Activated naive CD8-positive, alpha-beta T cell treated with anti-CD3 and anti-CD28 coated beads, Interleukin-2, amount 50 U/mL, for 24 hours (primary cell): ENCODE measurements at places on chromosomes 7 and 10.

DNA sequence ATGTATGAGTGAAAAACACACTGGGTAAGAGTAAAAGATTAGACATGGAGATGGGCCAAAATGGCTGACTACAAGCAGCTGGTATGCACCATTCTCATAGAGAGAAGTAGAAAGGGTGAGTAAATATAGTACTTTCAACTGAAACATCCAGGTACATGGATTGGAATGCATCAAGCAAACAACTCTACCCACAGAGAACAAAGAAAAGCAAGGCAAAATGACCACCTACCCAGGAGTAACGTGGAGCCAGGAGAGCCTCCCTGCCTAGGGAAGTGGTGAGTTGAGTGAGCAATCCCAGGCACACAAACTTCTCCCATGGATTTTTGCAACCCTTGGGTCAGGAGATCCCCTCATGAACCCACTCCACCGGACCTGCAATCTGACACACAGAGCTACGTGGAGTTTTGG is 212.8 kb downstream of the PTN start:
- DNase-seq: no peak

- no peak for DNase-seq
Measured at GRCh38 chr7:118747473-118747872, 523.0 kb downstream of the ANKRD7 start.

- DNase-seq: no peak
Measured at GRCh38 chr10:63760708-63761047, 239.5 kb downstream of the REEP3 start.

DNA sequence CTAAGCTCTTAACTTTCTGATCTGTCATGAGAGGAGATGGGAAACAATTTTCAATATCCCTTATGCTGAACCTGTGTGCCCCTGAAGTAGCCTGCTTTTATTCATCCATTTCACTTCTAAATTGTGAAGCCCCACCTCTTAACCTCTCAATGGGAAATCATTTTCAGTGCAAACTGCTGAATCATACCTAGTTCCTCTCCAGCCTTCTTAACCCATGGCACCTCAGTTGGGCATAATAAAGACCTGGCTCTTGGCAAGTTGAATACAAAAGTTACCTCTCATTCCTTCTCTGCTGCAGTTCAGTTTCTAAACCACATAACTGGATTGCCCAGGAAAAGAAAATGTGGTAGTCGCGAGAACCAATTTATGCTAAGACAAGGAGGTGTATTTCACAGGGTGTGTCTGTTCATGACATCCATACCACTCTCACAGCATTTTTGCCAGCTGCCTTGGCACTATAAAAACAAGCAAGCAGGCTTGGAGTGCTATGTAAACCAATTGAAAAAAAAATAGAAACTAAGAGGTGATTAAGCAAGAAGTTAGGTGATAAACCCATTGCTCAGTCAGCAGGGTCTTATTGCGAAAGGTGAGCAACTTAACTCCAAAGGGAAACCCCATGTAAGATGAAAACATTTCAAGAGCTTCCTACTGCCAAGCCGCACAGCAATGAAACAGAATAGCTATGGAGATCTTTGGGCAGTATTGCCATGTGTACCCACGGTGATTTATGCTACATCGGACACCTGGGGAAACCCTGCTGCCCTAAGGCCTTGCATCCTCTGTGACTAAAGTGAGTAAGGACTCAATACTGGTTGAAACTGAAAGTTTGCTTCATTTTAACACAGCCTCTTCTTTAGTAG is 57.0 kb upstream of the DKK1 start:
- no peak for DNase-seq

- DNase-seq: no peak
Measured at GRCh38 chr7:107691716-107692115, 31.1 kb downstream of the SLC26A4 start.

GRCh38 chr7:39733881-39734632 is 110.7 kb downstream of the RALA start:
- peak; percentile 28 for DNase-seq

- DNase-seq: no peak
Measured at GRCh38 chr10:111273635-111274034, 196.8 kb downstream of the ADRA2A start.

DNA sequence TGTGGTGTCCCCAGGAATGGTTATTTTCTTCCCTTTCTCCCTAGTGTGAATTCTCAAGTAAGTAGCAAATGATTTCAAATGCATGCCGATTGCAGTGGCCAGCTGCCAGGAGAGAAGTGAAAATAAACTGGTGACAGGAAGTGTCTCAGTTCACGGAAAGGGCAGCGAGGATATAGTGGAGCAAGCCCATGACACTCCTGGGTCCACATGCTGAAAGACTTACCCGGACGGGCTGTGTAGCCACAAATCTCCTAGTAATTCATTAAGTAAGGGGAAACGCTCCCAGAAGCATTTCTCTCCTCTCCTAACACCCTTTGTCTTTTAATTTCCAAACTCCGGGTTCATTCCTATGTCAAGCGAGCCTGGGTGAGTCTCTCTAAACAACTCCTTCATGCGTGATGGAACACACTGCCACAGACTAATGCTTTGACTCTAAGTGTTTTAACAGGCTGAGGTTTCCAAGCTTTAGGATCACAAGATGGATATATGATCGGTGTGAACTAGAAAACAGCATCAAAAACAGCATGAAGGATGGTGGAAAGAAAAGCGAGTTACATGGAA is 125.6 kb downstream of the CYP26A1 start:
- no peak for DNase-seq

- DNase-seq: no peak
Measured at GRCh38 chr7:111056371-111056770, 34.6 kb upstream of the LRRN3 start.

DNA sequence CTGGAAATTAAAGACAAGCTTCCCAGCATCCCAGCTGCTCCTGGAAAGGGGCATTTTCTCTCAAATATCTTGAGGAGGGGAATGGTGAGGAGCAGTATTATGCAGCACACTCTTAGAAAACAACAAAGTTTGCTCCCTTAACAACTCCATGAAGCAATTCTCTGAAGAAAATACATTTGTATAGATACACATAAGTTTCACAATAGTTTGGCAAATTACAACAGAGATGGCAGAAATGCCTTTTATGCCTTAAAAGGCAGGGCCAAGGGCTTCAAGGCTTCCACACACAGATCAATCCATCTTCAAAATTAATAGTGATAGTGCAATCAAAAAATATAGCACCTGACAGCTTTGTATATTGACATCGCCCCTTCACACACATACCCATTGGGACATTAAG is 12.2 kb downstream of the DGKI start:
- DNase-seq: no peak

DNA sequence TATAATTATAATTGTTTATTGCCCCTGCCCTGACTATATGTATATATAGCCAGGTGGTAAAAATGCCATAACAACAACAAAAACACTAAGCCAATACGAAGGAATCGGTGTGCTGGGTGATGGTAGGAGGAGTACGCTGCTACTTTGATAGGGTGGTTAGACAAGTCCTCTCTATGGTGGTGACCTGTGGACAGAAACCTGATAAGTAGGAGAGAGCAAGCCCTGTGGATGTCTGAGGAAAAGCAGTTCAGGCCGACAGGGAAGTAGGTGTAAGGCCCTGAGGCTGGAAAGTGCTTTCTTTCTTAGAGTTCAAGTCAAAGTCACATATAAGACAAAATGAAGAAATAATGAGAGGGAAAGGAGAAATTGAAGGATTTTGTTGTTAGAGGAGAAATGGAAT is 823.8 kb upstream of the CELF2 start:
- no peak for DNase-seq

- no peak for DNase-seq
Measured at GRCh38 chr7:21358648-21359047, 69.2 kb upstream of the SP4 start.

- no peak for DNase-seq
Measured at GRCh38 chr10:132985546-132985900, 43.2 kb upstream of the CFAP46 start.

- DNase-seq: no peak
Measured at GRCh38 chr7:102421706-102422240, 11.6 kb upstream of the ORAI2 start.

DNA sequence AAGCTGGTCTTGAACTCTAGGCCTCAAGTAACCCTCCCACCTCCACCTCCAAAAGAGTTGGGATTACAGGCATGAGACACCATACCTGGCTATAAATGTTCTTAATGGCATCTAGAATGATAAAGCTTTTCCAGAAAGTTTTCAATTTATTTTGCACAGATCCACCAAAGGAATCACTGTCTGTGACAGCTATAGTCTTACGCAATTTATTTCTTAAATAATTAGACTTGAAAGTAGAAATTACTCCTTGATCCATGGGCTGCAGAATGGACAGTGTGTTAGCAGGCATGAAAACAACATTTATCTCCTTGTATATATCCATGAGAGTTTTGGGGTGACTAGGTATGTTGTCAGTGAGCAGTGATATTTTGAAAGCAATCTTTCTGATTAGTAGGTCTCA is 33.8 kb downstream of the GALNT11 start:
- DNase-seq: no peak

GRCh38 chr10:9634466-9634865 is 1383.2 kb upstream of the CELF2 start:
- no peak for DNase-seq

- DNase-seq: no peak
Measured at GRCh38 chr10:14372606-14373005, 41.9 kb upstream of the FRMD4A start.
